NCI-H2081 treated with DMSO at 0.1 percent for 48 hours (cell line): ENCODE measurements at places on chromosomes 2 and 18.

DNA sequence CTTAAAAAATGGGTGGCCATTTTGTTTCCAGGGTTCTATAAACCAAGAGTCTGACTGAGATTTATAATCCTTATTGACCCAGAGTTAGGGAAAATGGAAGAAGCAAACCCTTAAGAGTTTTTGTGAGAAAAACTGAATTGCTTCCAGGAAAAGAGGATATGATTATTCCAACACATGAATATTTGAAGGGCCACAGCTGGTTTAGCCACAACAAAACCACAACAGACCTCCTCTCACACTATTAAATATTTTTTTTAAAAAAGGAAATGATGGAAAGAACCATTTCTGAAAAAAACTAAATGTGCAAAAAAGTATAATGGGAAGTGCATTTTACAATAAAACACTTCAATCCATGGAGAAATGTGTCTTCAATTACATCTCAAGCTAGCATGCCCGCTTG, 182.7 kb downstream of the ETAA1 start:
- no peak for DNase-seq

- DNase-seq, result no peak
These were observed 105.1 kb downstream of the KCNF1 start for GRCh38 chr2:11016735-11017388.

DNA sequence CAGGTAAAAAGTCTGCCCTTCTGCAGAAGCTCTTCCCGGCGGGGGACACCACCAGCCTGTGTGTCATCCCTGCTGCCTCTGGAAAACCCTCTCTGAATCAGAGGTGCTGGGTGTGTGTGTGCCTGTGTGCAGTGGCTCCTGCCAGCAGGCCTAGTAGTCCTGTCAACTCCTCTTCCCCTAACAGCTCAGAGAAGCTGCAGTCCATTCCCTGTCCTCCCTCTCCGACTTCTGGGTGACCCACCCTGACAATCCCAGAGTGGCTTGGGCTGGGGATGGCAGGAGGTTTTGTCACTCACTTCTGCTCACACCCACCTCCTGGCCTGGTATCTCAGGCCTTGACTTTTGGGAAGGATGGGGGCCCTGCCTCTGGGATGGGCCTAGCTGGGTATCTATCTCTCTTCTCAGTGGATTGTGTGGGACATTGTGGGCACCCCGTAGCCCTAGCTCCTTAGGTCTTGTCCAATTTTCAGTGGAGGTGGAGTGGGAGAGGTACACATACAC, 2.3 kb downstream of the WNT10A start:
- no peak for DNase-seq

- no peak for DNase-seq
These were observed 598.7 kb upstream of the SOX11 start for GRCh38 chr2:5093518-5093917.
